Activated T-helper 9 cell treated with anti-CD3 and anti-CD28 coated beads, Interleukin-2, amount 50 U/mL, for 16 hours (primary cell): ENCODE measurements at places on chromosomes 12 and 14.

DNA sequence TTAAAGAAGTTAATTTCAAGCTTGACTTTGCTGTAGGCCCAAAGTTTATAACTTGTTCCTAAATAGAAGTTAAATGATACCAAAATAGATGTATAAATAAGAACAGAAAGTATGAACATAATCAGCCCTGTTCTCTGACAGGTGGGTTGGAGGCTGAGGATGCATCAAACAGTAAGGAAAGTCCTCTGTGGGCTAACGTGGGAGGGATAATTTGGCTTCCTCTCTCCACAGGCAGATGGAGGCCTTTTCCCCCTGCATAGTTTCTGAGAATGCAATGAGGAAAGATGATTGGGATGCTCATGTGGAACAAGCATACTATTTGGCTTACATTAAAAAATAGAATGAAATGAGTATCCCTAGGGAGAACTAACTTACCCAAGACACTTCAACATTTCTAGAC lies 56.5 kb downstream of the GARIN6 start:
- DNase-seq = no peak

DNA sequence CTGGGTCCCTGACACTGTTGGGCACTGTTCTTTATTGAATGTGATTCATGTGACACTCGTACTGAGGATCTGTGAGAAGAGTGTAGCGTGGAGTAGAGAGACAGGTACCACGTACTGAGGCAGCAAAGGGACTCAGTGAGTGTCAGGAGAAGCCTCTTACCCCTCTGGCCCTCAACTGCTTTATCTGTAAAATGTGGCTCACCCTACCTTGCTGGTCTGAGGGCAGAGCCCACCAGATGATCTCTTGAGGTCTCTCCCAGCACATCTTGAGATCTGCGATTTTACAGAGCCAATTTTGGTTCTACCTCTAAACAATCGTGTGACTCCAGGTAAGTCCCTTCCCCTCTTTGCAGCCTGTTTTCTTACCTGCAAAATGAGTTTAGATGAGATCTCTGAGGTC lies 3.1 kb downstream of the CEBPE start:
- no peak for DNase-seq

GRCh38 chr14:103346286-103346685 lies 12.2 kb downstream of the EIF5 start:
- DNase-seq = no peak

GRCh38 chr14:80215756-80216581 lies 4.7 kb upstream of the DIO2 start:
- no peak for DNase-seq

GRCh38 chr12:10612984-10613348 lies 443 bp downstream of the MAGOHB start:
- no peak for DNase-seq

GRCh38 chr14:87732562-87732961 lies 260.4 kb downstream of the GALC start:
- no peak for DNase-seq

DNA sequence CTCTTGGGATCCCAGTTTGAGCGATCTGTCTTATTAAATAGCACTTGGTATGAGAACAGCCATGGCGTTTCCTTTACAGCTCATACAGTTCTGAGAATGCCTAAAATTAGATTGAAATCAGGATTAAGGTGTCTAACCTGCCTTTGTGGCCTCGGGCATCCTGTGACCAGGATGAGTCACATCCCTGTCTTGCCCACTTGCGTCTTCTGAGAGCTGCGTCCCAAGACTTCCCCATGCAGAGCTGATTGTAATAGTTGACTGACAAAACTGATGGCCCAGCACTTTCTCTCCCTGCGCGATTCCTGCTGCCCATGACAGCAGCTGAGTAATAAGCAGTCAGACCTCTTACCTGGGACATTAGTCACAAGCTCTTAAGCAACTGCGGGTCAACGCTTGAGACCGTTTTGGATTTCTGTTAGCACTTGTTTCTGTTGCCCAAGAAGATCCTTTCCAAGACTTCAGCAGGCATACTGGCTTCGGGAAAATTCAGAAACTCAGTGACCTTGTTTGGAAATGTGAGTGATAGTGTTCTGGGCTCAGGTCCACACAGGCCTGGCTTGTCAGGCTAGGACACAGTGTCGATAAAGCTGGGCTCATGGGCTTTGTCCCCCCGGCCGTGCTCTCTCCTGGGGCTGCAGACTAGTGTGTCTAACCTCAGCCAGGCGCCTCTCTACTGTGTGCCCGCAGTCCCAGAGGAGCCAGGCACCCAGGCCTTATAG lies 169.9 kb upstream of the HIF1A start:
- peak; percentile 58 for DNase-seq

- DNase-seq = no peak
These were observed 72.6 kb downstream of the SLC2A13 start for GRCh38 chr12:40033242-40033630.

DNA sequence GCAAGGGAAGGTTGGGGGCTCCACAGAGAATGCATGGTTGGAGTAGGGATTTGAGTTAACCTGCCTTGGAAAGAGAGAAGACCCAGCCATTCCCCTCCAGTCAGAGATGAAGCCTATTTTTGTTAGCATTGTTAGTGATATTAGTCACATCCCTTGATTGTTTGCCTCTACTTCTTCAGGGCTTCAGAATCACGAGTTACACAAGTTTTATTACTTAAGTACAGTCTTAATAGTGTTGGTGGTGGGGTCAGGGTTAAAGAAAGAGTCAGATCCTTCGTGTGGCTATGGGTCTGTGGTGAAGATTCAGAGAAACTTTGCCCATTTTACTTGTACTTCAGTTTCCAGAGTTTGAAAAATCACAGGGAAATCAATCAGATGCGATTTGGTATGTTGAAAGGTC lies 363.1 kb downstream of the LRIG3 start:
- no peak for DNase-seq

GRCh38 chr12:109879351-109880042 lies 844 bp downstream of the GLTP start:
- DNase-seq = no peak

GRCh38 chr12:32377344-32378055 lies 21.9 kb upstream of the FGD4 start:
- no peak for DNase-seq

DNA sequence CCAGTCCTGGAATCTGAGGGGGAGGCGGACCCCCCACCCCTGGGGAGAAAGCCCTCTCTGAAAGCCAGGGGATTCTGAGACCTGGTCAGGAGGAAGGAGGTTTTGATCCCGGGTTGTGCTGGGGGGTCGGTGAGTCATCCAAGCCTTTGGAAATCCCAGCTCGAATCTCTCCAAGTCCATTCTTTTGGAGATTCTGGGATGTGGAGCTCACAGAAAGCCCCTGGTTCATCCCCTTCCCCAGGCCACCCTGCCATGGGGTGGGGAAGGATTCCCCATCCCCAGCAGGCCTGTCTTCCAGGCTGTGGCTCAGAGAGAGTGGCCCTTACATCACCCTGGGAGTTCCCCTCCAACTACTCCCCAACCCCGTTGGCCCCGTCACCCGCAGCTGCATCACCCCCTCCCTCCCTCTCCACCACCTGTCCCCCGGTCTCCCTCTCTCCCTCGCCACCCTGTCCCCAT lies 14.3 kb downstream of the EXOC3L4 start:
- no peak for DNase-seq

DNA sequence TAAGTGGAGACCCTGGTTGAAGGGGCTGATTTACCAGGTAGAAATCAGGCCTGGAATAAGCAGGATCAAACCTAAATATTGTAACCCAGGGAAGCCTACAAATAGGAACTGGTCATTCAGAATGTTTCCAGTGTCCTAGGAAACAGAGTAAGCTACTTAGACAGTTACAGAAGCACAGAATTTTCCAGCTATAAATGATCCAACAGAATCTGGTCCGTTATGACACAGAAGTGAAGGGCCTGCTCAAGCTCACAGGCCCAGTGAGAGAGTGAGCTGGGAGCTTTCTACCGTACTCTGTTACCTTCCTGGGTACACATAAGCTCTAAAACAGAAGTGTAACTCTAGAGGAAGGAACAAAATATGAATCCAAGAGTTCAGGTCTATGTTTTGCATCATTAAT lies 119.1 kb downstream of the TTC7B start:
- DNase-seq = no peak

DNA sequence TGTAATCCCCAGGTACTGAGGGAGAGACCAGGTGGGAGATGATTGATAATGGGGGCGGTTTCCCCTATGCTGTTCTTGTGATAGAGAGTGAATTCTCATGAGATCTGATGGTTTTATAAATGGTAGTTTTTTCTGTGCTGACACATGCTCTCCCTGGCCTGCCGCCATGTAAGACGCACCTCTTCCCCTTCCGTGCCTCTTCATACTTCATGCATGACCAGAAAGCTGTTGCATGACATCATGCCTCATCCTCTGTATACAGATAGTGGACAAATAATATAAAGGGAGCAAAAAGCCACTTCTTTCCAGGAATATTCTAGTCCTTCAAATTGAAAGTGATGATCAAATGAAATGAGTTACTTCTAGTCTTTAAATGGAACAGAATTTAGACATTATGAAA lies 47.3 kb upstream of the LRIG3 start:
- DNase-seq = no peak

- no peak for DNase-seq
These were observed 48.6 kb upstream of the TBX3 start for GRCh38 chr12:114732426-114733030.

DNA sequence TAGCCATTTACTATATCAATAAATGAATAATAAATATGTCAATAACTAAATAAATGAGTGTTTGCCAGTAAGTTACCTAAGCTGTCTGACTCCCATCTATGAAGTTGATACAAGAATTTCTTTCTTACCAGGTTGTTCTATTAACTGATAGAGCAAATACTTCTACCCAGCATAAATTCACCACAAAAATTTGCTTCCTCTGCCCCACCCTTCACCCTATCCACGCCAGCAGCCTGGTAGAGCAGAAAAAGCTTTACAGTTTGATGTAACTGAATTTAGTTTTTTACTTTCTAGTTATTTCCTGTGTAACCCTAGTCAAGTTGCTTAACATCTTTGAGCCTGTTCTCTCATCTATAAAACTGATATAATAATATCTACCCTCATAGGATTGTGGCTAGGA lies 94.9 kb upstream of the SLC16A7 start:
- no peak for DNase-seq

- peak; percentile 23 for DNase-seq
These were observed 51.1 kb downstream of the SLC38A1 start for GRCh38 chr12:46217541-46218321.

DNA sequence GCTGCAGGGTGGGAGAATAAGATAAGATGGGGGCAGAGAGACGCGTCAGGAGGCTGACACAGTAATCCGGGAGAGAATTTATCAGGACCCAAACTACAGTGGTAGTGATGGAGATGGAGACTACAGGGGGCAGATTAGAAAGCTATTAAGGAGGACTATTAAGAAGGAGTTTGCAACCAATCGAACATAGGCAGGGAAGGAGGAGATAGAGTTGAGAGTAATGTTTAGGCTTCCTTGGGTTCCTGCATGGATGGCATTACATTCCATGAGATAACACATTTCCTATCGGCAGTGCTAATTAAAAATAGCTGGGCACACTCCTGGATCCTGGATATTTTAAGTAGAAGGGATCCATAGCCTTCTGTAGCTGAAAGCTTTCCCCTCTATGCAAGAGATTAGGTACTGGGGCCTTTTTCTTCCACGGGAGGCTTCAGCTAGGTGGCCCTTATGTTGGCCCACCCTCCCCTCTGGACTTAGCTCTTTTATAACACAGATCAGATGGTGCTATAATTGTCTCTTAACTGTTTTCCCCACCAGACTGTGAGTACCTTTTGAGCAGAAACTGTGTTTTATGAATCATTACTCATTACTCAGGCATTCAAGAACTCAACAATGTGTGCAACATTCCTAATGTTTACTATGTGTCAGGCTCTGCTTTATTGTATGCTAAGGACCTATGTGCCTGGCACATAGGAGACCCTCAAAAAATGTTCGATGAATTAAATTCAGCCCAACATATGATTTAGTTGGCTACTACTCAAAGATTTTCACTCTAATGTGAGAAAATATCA lies 113.0 kb downstream of the RMST start:
- DNase-seq = no peak

DNA sequence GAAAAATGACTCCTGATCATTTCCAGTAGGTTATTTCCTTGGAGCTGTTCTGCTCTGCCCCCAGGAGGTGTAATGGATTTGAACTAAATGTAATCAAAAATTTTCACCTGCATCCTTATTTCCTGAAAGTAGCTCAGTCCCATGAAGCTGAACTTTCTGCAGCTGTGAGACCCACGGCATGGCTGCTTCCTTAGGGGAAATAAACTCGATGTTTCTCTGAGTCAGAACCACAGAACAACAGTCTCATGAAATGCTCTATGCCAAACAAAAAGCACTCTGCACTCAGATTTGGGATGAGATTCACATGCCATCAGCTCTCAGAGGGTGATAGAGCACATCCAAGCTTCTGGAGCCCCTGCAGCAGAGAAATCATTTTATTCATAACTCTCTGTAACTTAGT lies 224.1 kb upstream of the PLEKHG7 start:
- DNase-seq = no peak

DNA sequence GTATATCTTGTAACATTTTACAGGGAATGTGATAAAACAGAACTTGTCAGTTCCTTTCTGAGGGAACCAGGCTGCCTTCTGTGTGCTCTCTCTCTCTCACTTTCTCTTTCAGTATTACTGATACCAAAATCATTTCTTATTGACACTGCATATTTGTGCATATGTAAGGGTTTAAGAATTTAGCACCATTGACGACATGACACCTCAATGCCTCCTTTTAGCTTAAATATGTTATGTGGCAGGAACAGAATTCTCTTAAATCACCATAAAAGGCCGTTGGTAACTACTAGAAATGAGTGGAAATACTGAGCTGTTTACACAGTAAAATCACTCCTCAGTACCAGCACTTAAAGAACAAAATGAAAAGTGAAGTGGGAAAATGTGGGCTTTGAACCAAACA lies 457.7 kb upstream of the SYT1 start:
- DNase-seq = no peak

- peak; percentile 14 for DNase-seq
These were observed 54.2 kb downstream of the RPAP3 start for GRCh38 chr12:47651368-47652254.

DNA sequence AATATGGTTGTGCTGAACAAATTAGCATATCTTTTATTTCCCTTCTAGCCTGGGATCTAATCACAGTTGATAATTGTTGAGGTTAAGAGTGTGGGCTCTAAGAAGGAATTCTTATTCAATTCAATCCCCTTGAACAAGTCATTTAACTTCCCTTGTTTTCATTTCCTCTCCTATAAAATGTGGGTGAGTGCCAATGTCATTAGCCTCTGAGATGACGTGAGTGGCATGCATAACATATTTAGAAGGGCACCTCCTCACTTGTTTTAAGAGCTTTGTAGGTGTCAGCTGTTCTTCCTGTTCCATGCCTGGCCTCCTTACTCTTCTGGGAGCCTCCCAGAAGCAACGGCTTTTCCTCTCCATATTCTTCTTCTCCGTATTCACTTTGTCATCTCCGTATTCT lies 155.4 kb upstream of the NEDD1 start:
- DNase-seq = no peak

DNA sequence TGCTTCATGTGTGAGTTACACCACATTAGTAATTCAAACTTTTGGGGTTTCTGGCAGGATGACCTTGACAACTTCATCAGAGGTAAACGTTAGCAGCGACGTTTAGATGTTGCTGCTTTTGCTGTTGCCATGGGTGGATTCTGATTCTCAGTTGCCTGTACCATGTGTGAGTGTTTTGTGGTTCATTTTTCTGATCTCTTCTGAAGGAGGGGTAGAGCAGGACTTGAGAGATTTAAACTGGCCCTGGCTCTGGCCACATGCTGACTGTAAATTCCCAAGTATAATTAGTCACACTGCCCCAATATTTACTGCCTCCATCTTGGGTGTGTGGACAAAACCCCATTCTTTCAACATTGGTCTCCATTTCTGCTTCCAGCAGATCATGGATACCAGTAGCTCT lies 110.4 kb downstream of the ETV6 start:
- no peak for DNase-seq

- DNase-seq = no peak
These were observed 46.0 kb upstream of the SRSF5 start for GRCh38 chr14:69720912-69721311.
